ENCODE measurements at places on chromosomes 4 and X.

GRCh38 chrX:76850851-76851250 lies 423.3 kb downstream of the MAGEE1 start:
- no peak for DNase-seq

- DNase-seq: no peak
Measured at GRCh38 chrX:149487292-149487691, 17.8 kb downstream of the IDS start.

DNA sequence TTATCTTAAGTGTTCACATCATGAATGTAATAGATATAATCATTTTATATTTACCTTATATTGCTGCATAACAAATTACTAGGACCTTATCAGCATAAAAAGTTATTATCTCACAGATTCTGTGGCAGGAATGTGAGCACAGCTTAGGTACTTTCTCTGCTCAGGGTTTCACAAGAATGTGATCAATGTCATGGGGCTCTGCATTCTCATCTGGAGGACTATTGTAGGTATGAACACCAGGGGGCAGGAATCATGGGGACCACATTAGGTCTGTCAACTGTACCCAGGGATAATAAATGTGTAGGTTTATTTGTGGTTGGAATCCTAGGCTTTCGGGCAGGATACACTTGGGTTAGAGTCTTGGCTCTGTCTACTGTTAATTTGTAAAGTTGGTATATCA lies 519.2 kb downstream of the ARAP2 start:
- DNase-seq: no peak

GRCh38 chrX:130482871-130483270 lies 81.1 kb downstream of the RBMX2 start:
- no peak for DNase-seq

DNA sequence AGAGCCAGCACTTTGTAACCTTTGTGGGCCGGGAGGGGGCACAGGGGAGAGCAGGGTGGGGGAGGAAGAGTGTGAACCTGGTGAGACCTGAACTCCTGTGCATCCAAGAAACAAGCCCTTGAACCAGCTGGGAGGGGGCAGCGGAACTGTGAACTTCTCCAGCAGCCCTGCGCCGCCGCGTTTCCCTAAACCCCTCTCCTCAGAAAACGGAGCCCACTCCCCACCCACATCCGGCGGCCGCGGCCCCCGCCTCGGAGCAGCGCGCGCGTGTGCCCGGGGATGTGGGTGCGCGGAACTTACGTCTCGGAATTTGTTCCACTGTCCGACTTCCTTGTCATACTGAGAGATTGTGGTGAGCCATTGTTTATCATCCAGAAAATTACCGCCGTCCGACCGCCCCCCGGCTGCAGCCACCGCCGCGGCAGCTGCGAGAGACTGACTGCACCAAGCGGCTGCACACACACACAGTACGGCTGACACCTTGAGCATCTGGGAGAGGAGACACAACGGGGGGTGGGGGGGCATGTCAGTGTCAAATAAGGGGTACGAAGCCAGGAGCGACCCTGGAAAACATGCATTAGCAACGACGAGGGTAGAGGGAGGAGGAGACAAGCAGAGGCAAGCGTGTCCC lies 494 bp downstream of the SPOCK3 start:
- no peak for DNase-seq

DNA sequence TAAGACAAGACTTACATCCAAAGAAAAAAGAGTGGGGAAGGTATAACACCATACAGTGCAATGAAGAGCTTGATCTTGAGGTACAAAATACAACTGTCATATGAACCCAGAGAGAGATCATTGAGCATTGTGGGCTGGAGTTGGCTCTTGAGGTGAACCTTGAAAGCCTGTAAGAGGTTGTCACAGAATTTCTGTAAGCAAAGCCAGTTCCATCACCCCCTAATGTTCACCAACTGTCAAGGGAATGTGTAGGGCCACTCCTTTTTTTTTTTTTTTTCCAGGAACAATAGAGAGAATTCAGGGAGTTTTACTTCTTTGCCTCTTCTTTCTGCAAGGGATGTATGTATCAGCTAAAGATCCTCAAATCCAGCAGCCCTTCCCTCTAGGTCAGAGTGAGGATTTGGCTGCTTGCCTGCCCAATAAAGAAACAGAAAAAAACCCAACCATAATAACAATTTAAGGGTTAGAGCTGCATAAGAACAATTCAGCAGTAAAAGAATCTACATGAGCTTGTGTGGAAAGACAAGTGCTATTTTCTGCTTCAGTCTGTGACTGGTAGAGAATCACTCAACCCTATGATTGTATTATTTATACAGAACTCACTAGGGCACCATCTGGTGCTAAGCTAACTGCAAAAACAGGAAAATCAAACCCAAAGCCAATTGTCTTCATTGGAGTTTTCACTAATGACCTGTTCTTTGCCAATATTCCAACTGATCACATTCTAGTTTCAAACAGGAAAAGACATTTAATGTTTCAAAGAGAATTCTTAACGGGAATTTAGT lies 217.5 kb upstream of the TEX13C start:
- DNase-seq: no peak

GRCh38 chrX:54358424-54359211 lies 772 bp upstream of the WNK3 start:
- no peak for DNase-seq

GRCh38 chrX:74534569-74535038 lies 79.8 kb downstream of the RLIM start:
- DNase-seq: no peak

GRCh38 chr4:52714597-52715254 lies 36.5 kb downstream of the ERVMER34-1 start:
- DNase-seq: no peak

DNA sequence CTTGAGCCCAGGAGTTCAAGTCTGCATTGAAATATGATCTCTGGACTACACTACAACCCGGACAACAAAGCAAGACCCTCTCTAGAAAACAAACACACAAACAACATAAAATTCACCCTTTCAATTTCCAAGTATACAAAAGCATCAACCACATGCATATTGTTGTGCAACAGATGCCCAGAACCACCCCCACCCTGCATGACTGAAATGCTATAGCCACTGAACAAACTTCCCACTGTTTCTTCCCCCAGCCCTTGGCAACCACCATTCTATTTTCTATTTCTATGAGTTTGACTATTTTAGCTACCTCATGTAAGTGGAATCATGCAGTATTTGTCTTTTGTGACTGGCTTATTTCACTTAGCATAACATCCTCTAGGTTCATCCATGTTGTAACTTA lies 14.2 kb upstream of the C4orf51 start:
- no peak for DNase-seq

- DNase-seq: no peak
Measured at GRCh38 chr4:5955201-5955821, 62.4 kb upstream of the CRMP1 start.

- no peak for DNase-seq
Measured at GRCh38 chrX:23035493-23035892, 35.7 kb downstream of the DDX53 start.

DNA sequence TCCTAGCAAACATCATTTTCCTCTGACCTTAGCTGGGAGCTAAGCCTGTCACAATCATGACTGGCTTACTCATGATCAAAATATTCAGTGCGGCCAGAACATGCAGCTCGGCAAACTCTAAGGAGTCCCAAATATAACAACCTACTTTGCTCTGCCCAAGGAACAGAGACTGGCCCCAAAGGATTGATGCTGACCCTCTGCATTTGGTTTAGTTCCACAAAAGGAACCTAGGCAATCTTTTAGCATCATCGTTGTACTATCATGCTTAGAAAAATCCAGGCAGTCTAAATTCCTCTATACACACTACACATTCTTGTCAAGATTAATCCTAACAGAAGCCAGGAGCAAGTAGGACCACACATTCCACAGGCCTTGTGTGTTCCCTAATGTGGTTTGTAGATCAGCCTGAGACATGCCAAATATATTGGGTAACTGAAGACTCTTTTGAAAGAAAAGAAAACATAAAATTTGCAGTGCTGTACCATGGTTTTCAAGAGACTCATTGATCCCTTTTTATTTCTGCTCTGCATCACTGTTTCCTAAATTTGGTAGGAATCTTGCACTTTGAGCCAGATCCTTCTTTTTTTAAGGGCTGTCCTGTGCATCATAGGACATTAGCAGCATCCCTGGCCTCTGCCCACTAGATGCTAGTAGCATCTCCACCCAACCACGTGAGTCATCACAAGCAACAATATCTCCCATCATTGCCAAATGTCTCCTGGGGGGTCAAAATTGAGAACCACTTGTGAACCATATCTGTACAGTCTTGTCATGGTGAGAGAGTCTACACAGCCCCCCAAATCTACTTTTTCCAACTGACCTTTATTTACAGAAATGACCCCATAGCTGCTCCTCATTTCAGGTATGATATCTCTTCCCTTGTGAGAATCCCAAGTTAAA lies 17.6 kb upstream of the CC2D2A start:
- no peak for DNase-seq

DNA sequence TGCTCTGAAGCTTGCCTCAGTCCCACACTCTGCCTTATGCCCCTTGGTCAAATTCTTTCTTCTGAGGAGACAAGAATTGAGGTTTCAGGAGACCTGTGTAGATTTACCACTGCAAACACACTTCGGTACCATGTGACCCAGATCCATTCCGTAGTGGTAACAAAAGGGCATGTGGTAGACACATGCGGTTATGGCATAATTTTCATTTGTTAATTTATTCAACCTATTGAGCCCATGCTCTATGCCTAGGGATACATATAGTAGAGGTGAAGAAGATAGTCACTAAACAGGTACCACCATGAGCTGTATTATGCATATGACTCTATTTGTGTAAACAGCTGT lies 190.9 kb downstream of the NDST4 start:
- DNase-seq: no peak

GRCh38 chr4:147003956-147004809 lies 58.5 kb upstream of the TTC29 start:
- DNase-seq: no peak

DNA sequence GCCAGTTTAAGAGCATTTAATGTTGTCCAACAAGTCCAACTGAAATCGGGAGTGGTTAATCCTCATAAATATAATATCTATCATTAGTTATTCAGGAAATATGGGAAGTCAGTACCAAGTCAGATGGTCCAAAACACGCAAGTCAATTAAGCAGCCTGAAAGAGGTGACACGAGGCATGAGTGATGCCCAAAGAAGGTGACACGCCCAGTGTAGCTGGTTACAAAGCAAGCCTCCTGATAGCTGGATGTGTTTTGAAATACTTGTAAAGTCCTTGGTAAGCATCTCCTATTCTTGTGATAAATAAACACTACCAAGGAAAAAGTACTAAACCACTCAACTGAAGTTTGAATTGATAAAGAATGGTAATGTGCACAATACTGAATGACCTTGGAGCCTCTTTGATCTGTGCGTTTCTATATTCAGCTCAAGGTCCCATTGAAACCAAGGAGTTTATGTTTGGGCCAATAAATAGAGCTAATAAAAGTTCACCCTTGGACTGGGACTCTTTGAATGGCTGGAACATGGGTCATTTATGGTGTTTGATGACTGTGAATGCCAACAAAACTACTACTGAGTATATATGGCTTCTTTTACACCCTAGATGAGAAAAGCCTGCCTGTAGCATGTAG lies 93.2 kb upstream of the KLF3 start:
- DNase-seq: no peak

- DNase-seq: no peak
Measured at GRCh38 chr4:8118035-8118434, 40.6 kb downstream of the ABLIM2 start.

- no peak for DNase-seq
Measured at GRCh38 chrX:147637190-147637589, 274.5 kb upstream of the FMR1 start.

DNA sequence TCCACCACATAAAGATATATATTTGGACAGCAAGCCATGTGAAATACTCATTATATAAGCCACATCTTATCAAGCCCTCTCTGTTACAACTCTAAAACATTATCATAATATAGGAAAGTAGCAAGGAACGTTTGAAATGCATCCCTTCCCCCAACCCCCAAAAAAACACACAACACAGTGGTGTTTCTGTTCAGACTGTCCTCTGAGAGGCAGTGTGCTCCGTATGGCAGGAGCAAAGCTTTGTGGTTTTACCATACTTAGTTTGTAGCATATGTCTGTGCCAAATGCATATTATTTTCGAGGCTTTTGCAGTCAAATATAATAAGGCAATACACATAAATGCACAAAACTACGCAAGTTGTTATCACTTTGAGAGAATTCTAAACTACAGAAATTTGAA lies 194.2 kb downstream of the RAPGEF2 start:
- no peak for DNase-seq

DNA sequence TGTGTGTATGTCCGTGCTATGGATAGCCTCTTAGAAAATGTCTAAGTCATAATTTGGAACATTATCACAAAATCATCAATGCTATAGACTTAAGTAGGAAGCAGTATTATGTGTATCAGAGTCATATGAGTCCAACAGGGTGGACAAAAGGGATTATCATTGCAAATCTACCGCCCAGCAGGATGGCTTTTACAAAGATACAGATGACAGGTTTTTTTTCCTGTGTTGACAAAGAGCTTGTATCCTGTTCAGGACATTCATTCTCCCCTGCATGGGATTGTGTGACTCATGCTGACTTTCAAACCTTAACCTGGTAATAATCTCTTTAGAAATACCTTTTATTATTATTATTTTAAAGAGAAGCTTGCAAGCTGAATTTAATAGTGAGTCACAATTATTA lies 310.3 kb upstream of the GNPDA2 start:
- no peak for DNase-seq

DNA sequence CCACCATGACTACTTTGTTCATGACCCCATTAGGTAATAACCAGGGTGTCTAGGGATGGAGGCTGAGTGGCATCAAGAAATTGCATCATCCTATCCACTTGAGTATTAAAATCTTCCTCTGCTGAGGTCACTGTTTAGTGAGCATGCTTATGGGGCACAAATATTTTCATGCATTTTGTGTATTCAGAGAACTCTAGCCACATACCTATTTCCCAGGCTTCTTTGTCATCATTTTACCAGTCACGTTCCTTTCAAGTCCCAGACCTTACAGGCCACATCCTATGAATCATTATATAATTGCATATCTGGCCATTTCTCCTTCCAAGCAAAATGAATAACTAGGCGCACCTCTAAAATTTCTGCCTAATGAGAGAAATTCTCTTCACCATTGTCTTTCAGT lies 1882.9 kb upstream of the AGA start:
- DNase-seq: no peak

DNA sequence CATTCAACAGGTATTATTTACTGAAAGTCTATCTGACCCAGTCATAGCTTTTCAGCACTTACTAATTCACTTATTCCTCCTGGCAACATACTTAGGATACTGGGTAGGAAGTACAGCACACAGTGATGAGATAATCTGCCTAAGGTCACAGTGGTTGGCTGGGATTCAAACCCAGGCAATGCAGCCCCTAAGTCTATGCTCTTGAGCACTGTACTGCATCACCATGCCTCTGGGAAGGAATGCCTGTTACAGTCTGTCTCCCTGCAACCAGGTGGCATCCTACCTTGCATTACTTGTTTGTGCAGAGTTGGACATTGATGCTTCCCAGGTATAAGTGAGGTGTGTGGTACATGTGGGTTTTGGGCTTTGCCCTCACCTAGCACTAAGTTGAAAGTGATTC lies 21.5 kb upstream of the LRAT start:
- DNase-seq: no peak

- DNase-seq: no peak
Measured at GRCh38 chr4:102454981-102455685, 46.0 kb upstream of the NFKB1 start.

- DNase-seq: no peak
Measured at GRCh38 chr4:79915246-79915645, 157.8 kb downstream of the ANTXR2 start.
